ENCODE measurements at places on chromosomes 2 and 18.

DNA sequence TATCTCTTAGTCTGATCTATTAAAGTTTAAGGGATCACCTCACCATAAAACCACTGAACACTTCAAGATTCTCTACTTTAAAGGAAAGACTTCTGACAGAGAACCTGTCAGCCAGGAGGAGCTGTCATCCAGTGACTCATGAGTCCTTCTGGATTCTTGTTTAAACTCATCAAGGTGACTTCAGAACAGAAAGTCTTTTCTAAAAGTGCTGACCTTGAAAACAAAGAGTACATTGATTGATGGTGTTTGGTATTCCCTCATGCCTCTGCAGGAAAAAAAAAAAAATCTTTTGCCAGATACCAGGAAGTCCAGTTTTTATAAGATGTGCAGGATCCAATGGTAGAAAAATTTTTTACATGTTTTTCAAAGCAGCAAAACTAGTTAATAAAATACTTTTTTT lies 12.3 kb downstream of the DSG2 start:
- no peak for DNase-seq

DNA sequence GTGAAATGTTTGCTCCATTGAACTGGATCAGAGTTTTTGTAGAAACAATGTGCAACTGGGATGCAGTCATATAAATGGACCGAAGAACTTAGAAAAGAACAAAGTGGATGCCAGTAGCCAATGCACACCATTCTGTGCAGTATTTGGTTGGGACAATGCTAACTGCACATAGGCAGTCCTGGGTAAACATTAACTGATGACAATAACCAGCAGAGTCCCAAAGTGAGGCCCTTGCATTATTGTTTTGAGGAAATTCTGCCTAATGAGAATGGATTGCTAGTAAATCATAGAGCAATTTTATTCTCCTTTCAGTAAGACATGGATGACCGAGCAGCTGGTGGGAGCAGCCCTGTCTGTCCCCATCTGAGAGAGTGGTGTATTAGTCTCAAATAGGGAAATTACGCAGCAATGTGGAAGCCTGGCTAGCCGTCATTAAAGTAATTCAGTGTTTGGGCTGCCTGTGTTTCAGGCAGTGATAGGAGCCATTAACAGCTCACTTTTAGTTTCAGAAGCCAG lies 94.9 kb downstream of the KCTD1 start:
- DNase-seq: no peak

GRCh38 chr2:13067508-13067907 lies 350.8 kb downstream of the TRIB2 start:
- DNase-seq: no peak

GRCh38 chr18:35577045-35577848 lies 4.3 kb upstream of the GALNT1 start:
- DNase-seq: no peak

DNA sequence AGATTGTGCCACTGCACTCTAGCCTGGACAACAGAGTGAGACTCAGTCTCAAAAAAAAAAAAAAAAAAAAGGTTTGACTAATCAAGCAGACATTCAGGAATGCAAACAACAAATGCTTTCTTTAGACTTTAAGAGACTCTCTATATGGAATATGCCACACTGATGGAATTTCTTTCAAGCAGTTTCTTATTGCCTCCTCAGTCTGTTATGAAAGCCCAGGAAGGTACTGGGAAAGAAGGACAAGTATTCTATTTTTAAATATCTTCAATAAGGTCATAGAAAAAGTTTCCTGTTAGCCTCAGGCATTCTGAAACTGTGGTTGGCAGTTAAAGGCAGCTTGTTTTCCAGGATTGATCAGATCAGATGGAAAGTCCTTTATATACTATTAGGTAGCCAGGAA lies 241.6 kb downstream of the PIK3C3 start:
- no peak for DNase-seq

GRCh38 chr2:98093146-98093545 lies 6.2 kb downstream of the VWA3B start:
- DNase-seq: no peak

DNA sequence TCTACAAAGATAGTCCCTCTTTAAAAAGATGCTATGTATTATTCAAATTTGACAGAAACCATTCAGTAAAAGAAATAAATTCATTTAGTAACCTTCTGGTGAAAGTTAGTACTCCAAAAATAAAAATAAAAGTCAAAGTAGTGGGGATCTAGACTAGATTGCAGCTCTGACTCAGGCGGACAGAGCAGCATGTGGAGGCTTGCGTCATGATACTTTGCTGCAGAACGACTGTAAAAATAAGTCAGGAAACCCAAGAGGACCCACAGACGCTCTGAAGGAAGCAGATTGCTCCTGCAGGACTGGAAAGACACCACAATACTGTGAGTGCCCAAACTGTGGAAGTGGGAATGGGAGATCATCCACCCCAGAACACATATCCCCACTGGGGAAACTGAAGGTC lies 301.9 kb downstream of the RIT2 start:
- DNase-seq: no peak

GRCh38 chr2:146666340-146666739 lies 1178.5 kb upstream of the ACVR2A start:
- DNase-seq: no peak

DNA sequence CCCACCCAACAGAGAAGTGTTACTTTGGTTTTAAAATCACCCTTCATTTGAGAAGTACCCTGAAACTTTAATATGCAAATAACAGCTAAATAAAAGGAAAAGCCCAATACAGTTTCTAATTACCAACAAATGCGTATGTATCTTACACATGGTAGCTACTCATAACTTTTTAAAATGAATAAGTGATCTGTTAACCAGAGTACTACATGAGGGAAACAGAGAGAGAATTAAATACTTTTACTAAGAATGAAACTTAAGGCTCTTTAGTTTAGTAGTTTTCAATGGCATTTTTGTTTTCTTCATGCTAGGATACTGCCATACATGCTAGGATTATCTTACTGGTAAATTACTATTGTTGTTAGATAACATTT lies 39.1 kb upstream of the NABP1 start:
- no peak for DNase-seq

DNA sequence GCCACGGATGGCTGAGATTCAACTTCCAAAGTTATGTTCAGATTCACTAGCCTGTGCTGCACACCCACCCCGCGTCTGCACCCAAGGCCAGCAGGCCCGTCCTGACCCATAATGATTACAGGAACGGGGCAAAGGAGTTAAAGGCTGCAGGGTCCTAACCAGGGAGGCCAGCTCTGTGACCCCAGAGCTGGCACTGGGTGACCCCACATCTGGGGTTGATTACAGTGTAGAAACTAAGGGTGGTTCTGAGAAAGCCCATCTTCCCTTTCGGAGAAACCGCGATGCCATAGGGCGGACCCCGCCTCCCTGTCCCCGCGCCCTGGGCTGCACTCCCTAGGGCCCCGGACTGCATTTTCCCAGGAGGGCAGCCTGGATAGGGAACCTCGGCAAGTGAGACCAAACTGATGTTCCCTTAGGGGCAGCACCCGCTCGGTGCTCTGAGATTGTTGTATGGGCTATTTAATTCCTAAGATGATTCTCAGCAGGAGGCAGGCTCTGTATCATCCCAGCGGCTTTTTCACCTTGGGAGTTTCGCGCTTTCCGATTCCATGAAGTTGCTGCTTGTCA lies 2.2 kb upstream of the GPR148 start:
- no peak for DNase-seq

DNA sequence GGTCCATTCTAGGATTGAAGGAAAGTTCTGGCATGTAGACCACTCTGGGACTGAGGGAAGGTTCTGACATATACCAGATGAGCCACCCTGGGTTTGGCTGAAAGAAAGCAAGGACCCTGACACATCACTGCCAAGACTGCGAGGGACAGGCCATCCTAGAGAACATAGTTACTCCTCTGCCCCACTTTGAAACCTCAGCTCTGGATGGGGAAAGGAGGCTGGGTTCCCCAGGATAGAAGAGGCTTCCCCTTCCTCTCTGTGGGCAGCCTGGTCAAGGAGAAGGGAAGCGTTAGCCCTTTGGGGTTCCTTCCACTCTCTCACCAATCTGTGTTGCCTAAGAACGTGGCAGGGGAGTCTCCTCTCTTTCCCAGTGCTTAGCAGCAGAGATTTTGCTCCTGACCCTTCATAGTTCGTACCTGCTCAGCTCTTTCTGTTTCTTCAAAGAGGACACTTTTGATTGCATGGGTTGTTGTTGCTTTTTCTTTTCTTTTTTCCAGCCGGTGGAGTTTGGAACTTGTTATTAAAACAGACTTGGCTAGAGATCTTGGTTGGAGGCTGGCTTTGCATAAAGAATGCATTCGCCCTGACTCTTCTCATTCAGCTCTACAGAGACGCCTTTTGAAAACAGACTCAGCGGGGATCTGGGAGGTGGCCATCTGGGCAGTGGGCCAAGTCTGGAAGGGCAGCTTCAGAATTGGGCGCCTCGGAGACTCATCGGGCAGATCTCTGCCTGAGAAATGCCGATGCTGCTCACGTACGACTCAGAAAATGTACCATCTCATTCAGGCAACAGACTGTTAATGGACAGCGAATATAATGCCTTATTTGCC lies 166.1 kb downstream of the CLIP4 start:
- no peak for DNase-seq

DNA sequence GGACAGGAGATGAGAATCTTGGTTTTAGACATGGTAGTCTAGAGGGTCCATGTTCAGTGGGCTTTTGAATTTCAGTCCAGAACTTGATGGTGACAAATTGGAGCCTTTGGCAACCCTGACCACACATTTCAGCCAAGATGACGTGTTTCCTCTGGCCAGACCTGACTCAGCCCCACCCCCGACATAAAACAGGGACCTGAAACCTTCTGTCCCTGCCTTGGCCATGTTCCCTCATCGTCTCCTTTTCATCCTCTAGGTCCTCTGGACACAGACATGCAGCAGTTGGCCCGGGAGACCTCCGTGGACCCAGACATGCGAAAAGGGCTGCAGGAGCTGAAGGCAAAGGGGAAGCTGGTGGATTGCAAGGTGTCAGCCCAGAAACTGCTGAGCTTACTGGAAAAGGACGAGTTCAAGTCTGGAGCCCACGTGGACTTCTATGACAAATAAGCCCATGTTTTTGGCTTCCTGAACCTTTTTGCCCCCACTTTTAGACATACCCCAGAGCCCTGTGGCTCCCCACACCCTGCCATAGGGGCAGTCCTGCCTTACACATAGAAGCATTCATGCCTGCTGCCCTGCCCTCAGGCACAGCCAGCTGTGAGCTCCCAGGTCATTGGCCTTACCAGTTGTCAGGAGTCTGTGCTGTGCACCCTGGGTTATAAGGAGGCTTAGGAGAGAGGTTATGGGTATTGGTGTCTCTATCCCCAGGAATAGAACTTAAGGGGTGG lies 4.0 kb downstream of the SPR start:
- DNase-seq: no peak

- DNase-seq: no peak
Observed at GRCh38 chr2:224111576-224111975, 72.5 kb upstream of the SERPINE2 start.

DNA sequence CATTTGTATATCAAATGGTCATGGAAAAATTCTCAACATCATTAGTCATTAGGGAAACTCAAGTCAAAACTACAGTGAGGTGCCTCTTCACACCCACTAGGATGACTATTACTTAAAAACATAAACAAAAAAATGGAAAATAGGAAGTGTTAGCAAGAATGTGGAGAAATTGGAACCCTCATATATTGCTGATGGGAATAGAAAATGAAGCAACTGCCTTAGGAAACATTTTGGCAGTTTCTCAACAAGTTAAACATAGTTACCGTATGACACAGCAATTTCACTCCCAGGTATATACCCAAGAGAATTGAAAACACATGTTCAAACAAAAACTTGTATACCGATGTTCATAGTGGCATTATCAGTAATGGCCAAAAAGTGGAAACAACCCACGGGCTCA lies 18.1 kb upstream of the CYP26B1 start:
- DNase-seq: no peak

- no peak for DNase-seq
Observed at GRCh38 chr2:10931710-10932255, 20.0 kb downstream of the KCNF1 start.

- no peak for DNase-seq
Observed at GRCh38 chr2:201470821-201471731, 19.5 kb downstream of the STRADB start.

GRCh38 chr2:96252526-96252925 lies 13.3 kb downstream of the TMEM127 start:
- no peak for DNase-seq

GRCh38 chr2:218482651-218483050 lies 63.7 kb downstream of the VIL1 start:
- no peak for DNase-seq

GRCh38 chr2:223005496-223005895 lies 46.5 kb upstream of the KCNE4 start:
- no peak for DNase-seq

DNA sequence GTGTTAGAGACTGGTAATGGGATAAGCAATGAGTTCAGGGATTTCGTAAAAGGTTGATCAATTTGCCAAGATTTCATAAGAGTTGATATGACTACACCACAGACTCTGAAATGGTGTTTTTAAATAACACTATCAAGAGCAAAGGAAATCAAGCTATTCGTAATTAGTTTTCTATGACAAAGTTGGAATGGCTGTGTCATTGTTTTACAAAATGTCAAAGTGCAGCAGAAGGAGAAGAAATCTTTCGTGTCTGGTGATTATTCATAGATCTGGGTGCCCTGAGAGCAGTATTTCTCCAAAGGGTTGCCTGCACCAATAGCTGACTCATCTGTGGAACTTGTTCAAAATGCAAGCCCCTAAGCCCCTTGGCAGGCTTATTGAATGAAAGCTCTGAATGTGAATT lies 70.1 kb downstream of the NABP1 start:
- DNase-seq: no peak

- peak; percentile 86 for DNase-seq
Observed at GRCh38 chr18:48715711-48716361, 177.0 kb downstream of the CTIF start.

- no peak for DNase-seq
Observed at GRCh38 chr2:238558456-238559099, 131.9 kb downstream of the ASB1 start.

DNA sequence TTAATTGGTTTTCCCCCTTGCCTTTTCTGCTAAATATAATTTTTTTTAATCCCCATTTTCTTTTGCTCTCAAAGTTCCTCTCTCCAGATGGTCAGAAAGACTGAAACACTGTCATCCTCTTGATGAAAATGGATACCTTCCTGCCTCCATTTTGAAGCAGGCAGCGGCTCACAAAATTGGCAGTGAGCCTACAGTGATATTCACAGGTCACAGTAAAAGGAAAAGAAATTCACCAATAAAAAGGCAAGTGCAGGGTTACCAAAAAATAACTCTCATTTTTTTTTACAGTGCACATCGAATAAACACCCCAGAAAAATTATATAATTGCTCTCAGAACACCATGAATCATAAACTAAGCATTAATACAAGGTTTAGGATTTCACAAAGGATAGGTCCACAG lies 307.5 kb downstream of the TCF4 start:
- DNase-seq: no peak

GRCh38 chr2:36393738-36394256 lies 38.2 kb downstream of the CRIM1 start:
- no peak for DNase-seq

Measured in hematopoietic multipotent progenitor cell treated with erythropoietin and hydrocortisone succinate and interleukin-3 and kit ligand, for 4 days (in vitro differentiated cells).